ENCODE measurements at places on chromosomes 2 and 18. TPM values are rescaled to one million over a fixed set of nuclear protein-coding genes. Genes with fewer than 3 reads are reported as not detected.

Gene LRRTM1
- total RNA-seq, result not detected

Gene SPHKAP
- not detected for total RNA-seq

Gene QPCT
- 3.0 TPM for total RNA-seq

DNA sequence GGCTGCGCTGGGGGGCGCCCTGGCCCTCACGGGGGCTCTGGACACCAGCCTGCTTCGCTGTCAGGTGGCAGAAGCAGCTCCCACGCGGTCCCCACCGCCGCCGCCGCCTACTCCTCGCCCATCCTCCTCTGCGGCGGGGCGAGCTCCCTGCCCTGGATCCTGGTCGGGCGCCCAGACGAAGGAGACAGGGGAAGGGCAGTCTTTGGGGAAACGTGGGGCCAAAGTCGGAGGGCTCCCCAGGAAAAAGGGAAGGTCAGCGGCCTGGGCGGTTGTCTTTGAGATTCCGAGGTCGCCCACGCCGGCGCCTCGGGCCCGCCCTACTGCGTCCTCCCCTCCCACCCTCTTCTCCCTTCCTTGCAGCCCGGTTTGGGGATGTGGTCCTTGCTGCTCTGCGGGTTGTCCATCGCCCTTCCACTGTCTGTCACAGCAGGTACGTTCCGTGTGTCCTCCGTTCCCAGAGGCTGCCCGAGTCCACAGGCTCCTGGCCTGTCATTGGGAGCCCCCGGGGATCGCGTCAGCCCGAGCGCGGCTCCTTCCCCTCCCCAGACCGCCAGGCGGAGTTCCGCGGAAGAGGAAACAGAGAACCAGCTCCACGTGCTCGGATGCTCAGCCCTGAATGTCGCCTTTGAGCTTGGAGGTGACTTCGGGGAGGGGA lies 800 bp downstream of the IL1RL2 start:
- peak overlapping the region; percentile 49 for H3K4me3 ChIP-seq
- H3K36me3 ChIP-seq, result no peaks in the 10 kb centered on the region
- no peak overlapping the region for H3K27ac ChIP-seq
- peaks cover 4% of the 10 kb centered on the region for H3K4me1 ChIP-seq

DNA sequence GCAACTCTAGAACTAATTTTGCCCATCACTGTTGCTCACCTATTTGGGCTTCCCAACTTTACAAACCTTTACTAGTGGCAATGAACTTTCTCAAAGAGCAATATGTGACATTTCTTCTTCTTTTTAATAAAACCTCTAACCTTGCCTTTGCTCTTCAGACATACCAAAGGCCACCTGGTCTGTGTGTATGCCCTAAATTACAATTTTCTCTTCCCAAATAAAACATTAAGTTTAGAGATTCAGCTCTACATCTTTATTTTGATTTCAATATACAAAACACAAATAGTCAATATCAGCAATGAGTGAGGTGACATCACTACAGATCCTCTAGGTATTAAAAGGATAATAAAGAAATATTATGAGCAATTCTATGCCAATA lies 35.1 kb upstream of the MYCN start:
- no peaks in the 10 kb centered on the region for H3K36me3 ChIP-seq
- DNase-seq, result no peak
- H3K27me3 ChIP-seq, result peaks cover 5% of the 10 kb centered on the region
- no peak overlapping the region for H3K4me3 ChIP-seq

DNA sequence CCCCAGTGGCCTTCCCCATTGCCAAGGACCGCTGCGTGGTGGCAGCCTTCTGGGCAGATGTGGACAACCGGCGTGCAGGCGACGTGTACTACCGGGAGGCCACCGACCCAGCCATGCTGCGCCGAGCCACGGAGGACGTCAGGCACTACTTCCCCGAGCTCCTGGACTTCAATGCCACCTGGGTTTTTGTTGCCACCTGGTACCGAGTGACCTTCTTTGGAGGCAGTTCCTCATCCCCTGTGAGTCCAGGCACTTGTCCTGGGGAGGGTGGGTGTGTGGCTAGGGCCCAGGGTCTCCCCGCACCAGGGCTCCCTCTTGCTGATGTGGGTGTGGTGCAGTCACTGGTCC lies 31.9 kb downstream of the SNED1 start:
- H3K27me3 ChIP-seq, result 0 out of 2 replicates have a peak, but pooled peaks cover 4% of the 10 kb centered on the region
- no peaks in the 10 kb centered on the region for H3K36me3 ChIP-seq
- DNase-seq, result no peak

GRCh38 chr2:218229239-218229638 lies 12.2 kb downstream of the ARPC2 start:
- H3K4me3 ChIP-seq, result no peak overlapping the region
- no peaks in the 10 kb centered on the region for H3K27me3 ChIP-seq
- DNase-seq, result peak; percentile 33
- peak overlapping the region; percentile 81 for H3K27ac ChIP-seq
- peaks cover 32% of the 10 kb centered on the region for H3K4me1 ChIP-seq

DNA sequence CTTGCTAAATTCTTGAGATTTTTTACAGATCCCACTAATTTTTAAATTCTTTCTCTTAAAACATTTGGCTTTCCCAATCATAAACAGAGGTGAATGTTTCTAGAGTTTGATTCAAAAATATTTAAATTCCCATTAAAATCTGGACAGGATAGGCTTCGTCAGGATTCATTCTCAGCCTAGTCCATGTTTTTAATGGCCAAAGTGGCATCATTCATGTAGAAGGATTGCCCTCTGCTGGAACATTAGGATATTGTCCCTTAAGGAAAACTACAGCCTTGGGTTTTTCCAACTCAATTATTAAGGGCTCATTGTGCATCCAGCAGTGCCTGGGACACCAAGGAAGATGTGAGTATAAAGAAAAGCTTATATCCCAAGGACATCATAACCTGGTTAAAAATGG lies 71.7 kb downstream of the TPGS2 start:
- H3K36me3 ChIP-seq, result no peaks in the 10 kb centered on the region
- peaks cover 7% of the 10 kb centered on the region for H3K4me1 ChIP-seq
- no peak overlapping the region for H3K4me3 ChIP-seq
- no peaks in the 10 kb centered on the region for H3K27me3 ChIP-seq
- no peak overlapping the region for H3K27ac ChIP-seq
- DNase-seq, result no peak

All from PC-9 (cell line).